LHCN-M2 (cell line): ENCODE measurements at places on chromosomes 2 and 18.

DNA sequence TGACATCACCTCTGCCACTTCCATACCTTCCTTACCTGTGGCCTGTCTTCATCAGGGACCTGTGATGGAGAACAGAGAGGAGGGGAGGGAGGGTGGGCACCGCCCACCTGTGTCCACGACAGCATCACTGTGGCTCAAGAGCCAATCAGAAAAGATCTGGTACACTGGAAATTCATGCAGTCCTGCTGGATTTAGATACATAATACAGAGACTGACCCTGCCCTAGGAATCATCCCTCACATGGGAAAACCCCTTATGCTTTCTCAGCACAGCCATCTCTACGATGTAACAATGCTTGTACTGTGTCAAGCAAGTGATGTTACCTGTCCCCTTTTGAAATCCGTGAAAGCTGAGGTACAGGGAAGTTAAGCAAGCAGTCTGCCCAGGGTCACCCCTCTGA lies 145.6 kb upstream of the EPAS1 start:
- DNase-seq = no peak

- DNase-seq = peak; percentile 68
These were observed 65.3 kb downstream of the STAT1 start for GRCh38 chr2:190948671-190949070.

DNA sequence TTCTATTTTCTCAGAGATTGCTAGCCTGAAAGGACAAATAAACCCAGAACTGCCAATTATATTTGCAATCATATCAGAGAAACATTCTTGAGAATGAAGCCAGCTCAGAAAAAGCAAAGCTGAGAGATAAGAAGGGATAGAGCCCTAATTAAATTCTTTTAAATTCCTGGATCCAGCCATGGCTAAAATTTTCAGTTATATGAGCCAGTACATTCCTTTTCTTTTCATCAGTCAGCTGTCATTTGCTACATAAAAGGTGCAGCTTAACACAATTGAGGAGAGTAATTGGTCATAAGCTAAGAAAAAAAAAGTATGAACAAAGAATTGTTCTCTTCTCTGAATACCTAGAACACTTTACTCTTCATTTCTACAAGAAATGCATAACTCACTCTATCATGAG lies 303.5 kb upstream of the FIGN start:
- no peak for DNase-seq

- no peak for DNase-seq
These were observed 856.4 kb downstream of the RNF144A start for GRCh38 chr2:7773362-7774360.

- DNase-seq = no peak
These were observed 23.4 kb downstream of the TMEM18 start for GRCh38 chr2:653645-654425.
